Brain microvascular endothelial cell (primary cell): ENCODE measurements at places on chromosomes 11 and 22.

GRCh38 chr11:91350931-91351330 lies 873.7 kb upstream of the FAT3 start:
- DNase-seq: no peak

DNA sequence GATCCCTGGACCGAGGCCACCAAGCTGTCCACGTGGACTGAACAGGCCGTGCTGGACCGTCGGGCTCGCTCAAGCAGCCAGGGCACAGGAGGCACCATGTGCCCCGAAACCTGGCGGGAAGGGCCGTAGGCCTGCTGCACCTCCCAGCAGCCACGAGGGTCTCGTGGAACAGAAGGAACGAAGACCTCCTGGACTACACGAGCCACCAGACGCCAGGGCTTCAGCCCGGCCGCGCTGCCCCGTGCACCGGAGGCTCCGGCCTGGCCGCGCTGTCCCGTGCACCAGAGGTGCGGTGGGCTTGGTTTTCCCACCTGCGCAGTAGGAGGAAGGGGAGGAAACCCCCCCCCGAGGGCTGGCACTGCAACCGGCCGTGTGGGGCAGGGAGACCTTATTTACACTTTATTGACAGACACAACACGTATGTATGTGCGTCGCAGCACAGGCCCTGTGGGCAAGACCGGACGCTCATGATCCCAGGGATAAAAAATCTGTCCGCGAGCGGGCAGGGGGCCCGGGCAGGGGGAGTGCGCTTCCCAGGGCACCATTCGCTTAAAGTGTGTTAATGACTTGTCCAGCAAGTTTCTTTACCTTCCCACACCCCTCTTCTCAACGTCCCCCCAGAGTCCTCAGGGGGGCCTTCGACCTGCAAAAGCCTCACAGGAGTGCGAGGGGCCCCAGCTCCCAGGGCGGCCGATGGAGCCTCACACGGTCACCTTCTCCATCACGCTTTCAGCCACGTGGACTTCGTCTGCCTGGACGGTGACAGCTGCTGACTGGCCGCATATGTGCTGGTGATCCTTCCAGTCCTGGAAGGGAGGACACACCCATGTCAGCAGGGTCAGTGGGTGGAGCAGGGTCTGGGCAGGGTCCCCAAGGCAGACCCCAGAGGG lies 7.0 kb downstream of the DRD4 start:
- no peak for DNase-seq

DNA sequence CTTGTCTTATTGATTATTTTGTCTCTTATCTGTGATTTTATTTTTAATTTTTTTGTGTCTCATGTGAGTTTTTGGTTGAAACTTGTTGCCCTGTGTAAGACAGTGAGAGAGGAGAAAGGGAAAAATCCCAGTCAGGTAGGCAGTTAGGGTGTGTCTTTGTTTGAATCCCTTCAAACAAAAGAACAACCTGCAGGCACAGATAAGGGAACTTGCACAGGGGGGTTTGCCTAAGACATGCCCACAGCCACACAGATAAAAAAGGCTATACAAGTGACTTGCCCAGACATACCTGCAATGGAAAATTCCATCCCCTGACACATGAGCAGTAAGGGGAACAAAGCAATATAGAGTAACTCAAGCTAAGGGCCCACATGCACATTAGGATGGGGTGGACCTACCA lies 127.8 kb upstream of the PLET1 start:
- no peak for DNase-seq

GRCh38 chr11:125244166-125244565 lies 79.6 kb downstream of the PKNOX2 start:
- DNase-seq: no peak

DNA sequence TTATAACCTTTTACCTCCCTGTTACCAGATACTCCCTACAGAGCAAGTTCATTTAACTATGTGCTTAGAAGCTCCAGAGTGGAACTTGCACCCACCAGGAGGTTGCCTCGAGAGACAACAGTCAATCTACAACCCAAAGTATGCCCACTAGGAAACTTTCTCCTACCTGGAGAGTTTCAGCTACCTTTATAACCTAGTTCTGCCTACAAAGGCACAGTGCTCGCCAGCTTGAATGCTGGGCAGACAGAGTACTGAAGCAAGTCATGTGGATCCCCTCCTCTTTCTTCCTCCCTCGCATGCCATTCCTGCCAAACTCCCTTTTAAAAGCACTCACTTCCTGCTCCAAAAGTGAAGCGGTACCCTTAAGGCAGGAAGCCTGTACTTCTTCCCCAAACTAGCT lies 258.9 kb downstream of the SWAP70 start:
- peak; percentile 8 for DNase-seq
